NCI-H1092 treated with DMSO at 0.1 percent for 48 hours (cell line): ENCODE measurements at places on chromosomes 7 and 10.
A peak's percentile ranks its signal among the peaks of the same experiment; 100 is the strongest.

- peak; percentile 30 for DNase-seq
Measured at GRCh38 chr7:56105508-56105907, 768 bp downstream of the CHCHD2 start.

GRCh38 chr7:39405581-39405980 is 160.6 kb upstream of the YAE1 start:
- DNase-seq = no peak

- DNase-seq = no peak
Measured at GRCh38 chr10:94363251-94363565, 469 bp upstream of the NOC3L start.

DNA sequence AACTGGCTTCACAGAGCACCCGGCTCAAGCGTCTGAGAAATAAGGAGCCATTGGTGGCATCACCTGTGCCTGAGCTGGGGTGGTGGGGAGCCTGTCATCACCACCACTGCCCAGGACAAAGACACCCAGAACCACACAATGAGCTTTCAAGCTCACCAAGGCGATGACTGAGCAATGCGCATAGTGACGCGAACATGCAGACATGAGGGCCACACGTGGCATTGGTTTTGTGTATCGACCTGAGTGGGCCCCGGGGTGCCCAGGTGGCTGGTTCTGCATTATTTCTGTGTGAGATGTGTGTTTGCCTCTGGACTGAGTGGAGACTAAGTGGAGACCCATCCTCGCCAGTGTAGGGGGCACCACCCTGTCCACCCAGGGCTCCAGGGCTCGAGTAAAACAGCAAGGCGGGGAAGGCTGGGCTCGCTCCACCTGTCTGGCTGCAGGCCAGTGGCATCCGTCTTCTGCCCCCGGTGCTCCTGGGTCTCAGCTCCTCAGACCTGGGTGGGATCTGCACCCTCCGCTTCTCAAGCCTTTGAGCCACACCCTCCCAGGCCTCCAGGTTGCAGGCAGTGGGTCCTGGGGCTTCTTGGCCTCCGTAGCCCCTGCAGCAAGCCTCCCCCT is 92.6 kb downstream of the DIP2C start:
- no peak for DNase-seq

DNA sequence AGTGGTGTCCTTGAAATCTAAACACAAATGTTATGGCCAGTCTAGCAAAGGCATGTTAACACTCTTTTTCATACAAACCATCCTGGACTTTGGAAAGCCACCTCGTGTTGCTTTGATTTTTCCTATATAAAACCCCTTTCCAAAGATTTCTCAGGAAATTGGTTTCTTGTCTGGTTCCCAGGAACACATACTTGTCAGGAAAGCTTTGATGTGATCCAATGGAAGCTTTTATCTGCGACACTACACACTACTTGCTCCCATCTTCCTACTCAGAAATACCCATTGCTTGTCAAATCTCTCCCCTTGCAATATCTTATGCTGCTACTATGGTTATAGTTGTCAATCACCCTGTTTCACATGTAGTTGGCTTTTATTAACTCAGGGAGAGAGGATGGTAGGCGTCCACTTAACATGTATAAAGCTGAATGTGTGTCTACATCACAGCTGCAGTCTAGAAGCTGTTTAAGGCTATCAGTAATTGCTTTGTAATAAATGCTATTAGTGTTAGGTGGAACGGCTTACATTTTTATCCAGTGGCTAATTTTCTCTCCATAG is 189.6 kb downstream of the GPAM start:
- no peak for DNase-seq

- no peak for DNase-seq
Measured at GRCh38 chr10:59033622-59034021, 142.8 kb upstream of the PHYHIPL start.

DNA sequence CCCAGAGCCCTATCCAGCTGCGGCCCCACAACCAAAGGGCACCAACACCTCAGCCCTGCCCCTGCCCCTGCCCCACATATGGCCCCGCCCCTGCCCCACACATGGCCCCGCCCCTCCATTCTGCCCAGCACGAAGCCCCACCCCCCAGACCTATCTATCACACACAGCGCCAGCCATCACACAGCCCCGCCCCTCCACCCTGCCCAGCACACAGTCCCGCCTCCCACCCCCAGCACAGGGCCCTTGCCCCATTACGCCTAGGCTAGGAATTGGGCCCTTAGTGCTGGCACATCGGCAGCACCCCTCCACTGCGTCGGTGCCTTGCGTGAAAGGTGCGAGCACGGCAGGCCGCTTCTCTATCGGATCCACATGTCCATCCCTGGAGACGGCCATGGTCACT is 126.8 kb downstream of the MAD1L1 start:
- no peak for DNase-seq

DNA sequence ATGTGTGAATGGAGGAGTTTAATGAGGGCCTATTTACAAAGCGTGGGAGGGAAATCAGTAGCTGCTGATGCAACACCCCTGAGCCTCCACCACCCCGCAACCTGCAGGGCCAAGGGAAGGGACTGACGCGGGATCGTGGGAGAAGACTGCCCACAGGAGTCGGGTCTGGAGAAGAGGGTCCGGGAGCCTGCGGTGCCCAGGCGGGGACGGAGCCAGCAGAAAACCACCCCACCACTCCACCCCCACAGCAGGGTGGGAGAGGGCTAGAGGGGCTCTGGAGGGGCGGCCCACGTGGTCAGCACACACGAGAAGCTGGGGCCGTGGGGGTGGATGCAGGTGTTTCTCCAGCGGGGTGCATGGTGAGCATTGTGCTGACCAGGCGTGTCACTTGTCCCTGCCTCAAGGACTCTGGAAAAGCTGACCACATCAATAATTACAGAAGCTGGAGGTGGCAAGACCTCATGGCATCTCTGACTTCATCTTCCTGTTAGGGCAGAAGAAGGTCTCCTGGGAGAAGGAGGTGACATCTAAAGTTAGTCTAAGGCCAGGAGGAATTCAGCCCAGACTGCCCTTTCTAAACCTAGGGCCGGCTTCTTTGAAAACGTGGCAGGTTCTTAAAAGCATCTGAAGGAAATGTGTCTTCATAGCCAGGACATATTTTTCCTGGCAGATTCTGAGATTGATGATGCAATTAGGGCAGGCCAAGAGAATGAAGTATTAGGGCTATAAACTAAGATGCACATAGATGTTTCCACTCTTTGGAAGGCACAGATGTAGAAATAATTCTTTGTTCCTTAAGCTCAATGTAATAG is 150.9 kb downstream of the RGS10 start:
- DNase-seq = no peak

DNA sequence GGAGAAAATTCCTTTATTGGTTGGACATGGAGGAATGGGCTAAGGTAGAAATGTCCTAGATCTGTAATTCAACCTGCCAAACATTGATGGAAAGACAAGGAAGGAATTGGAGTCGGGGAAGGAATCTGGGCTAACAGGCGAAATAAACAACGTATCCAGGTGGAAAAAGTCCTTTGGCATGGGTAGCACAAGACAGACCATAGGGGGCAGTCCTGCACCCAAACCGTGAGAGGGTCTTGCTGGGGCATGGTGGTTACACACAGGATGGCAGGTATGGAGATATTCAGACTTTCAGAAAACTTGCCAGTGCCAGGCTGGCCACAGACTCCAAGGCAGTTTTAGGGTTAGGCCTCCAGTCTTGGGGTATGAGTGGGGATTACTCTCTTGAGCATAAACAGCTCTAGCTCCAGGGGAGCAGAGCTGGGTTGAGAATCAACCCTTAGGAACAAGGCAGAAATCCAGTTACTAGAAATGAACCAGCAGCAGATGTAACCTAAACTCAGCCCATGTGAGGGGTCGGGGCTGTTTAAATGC is 188.6 kb upstream of the GDF10 start:
- DNase-seq = no peak

DNA sequence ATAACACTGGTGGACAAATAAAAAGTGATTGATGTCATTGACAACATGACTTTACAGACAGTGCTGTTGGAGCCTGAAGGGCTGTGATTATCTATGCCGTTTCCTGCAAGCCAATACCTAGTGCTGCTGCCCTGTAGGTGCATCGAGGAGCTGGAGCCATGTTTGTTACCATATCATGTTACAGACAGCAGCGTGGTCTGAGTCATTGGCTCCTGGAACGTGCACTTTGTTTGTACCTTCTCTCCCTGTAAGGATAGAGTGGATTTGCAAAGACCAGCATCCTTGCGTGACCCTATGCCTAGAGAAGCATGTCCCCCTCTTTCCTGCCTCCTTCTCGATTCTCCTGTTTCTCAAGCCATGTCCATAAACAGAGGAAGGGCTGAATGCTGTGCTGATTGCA is 597.2 kb downstream of the TYW1 start:
- peak; percentile 8 for DNase-seq

DNA sequence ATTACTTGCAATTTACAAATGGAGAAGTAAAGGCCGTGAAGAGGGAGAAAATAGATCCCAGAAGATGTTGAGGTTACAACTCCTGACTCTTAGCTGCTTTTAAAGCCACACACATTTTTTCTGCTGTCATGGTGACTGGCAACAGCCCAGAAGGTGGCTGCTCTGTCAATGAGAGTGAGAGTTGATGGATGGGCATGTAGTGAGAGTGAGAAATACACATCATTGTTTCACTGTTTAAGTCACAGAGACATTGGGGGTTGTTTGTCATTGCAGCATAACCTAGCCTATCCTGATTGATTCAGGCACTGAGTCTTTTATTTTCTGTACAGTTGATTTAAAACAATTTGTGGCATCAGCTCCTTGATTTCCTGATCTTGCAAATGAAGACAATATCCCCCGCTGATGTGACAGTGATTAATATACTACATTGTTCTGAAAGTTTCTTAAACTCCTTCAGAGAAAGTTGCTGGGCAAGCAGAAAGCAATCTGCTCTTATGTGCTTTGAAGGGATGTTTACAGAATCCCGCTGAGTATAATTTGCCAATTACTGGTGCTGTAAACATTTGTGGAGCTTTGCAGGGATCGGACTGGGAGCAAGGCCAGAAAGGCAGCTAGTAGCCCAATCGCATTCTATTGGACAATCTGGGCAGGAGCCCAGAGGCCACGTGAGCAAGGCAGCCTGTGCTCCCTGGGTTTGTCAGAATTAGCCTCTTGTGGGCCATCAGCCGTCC is 229.6 kb downstream of the PRPF18 start:
- DNase-seq = peak; percentile 84

GRCh38 chr10:17792991-17793390 is 16.2 kb upstream of the MRC1 start:
- DNase-seq = no peak

GRCh38 chr7:92498557-92498956 is 20.8 kb upstream of the ERVW-1 start:
- no peak for DNase-seq

GRCh38 chr10:85259908-85260307 is 931.5 kb downstream of the CCSER2 start:
- no peak for DNase-seq
